Stimulated activated CD4-positive, alpha-beta T cell treated with anti-CD3 and anti-CD28 coated beads, TNF-alpha, amount 100 ng/mL, for 24 hours (primary cell): ENCODE measurements at places on chromosomes 7 and 10.

DNA sequence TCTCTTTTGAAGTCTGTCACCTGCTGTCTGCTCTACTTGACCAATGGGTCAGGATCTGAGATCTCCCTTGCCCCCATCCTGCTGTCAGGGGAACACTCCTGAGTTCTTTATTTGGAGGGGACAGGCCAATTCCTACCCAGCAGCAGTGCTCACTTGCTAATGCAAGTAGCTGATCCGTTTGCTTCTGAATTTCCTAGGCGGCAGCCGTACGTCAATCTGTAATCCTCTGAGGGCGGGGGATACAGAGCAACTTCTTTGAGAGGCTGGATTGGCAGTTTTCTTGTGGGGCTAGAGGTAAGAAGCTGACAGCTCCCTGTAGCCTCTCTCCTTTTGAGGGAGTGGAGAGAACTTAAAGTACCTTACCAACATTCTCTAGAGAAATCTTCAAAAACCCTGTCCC is 36.6 kb downstream of the TYW1 start:
- no peak for DNase-seq

GRCh38 chr7:76037310-76037709 is 10.5 kb downstream of the STYXL1 start:
- no peak for DNase-seq

DNA sequence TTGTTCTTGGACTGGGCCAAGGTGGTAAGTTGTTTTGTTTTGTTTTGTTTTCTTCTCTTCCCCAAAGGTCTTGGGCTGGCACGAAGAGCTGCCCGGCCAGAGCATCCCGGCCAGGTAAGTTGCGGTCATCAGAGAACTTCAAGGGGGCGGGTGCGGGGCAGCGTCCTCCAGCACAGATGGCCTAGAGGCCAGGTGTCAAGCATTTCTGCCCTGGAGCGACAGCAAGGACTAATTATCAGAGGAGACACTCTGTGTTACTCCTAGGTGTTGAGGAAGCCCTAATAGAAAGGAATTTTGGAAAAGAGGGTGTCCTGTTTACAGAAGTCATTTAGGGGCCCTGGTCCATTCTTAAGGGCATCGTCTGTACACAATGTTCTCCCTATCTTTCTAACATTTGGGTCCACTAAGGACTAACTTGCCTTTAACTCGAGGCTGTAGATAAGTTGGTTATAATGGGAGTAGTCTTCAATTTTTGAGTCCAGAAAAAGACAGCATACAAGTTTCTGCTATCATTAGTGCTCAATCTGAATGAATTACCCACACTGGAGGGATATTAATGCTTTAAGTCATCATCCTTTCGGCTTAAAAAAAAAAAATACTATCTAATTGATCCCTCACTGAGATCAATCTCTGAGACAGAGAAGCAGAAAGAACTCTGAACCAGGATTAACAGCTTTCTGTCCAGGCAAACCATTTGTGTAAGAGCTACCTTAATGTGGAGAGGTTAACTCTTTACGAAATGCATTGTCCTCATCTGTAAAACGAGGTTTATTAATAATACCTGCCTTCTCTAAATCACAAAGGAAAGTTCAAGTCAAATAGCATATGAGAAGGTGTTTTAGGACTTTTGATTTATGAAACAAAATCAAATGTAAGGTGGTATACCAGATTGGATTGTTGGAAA is 1.5 kb downstream of the ITGB8 start:
- no peak for DNase-seq

DNA sequence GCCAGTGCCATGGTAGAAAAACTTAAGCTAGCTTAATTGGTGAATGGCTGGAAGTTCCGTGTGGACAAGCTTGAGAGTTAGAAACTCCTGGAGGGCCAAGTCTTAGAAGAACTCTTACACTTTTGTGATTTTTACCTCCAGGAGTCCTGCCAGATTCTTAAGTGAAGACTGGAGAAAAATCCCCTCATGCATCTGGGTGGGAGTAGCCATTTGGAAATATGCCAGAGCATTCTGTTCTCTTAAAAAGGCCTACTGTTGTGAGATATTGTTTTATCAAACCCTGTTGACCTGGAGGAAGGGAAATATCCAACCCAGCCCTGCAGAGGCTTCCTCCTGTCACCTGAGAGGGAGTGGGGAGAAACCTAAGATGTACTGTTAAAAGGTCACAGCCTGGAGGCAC is 17.6 kb upstream of the MCM10 start:
- DNase-seq = no peak

GRCh38 chr7:2738766-2739549 is 51.0 kb downstream of the AMZ1 start:
- no peak for DNase-seq

DNA sequence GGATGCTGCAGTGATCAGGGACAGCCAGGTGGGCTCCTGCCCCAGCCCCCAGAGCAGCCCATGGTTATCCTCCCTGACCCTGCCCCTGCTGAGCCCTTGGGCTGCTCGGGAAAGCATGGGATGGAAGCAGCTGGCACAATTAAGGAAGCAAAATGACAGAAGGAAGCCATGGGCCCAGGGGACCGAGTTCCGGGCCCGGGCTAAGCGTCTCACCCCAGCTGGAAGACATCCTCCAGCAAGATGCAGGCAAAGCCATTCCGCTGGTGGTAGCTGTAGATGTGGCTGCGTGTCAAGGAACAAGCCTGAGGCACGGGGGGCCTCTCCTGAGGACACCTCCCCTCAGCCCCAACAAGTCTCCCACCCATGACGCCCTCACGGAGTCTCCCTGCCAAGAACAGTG is 1.1 kb downstream of the ATG9B start:
- DNase-seq = no peak

DNA sequence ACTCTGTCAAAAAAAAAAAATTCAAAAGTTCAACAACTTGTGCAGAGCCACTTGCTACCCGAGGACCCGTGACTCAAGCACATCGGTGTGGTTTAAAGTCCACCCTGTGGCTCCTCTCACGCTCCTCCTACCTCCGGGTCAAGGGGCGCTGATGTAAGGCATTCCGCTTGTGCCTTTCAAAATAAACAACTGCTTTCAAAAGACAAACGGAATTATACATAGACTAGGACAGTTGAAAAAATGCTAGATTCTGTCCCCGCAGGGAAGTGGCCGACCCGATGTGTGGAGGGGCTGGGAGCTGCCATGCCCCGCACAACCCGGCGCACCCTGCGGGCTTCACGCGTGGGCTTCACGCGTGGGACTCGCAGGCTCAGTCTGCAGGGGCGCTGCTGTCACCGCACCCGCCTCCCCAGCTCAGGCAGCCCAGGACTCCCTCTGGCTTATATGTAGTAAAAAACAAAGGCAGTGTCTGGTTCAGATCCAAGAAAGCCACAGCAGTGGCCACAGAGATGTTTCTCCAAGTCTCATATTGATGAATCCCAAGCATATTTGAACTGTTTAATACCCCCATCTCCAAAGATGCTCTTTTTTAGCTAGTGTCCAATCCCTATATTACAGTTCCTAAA is 239.7 kb upstream of the INHBA start:
- no peak for DNase-seq

GRCh38 chr10:130042381-130042780 is 68.2 kb downstream of the C10orf143 start:
- no peak for DNase-seq
